ENCODE measurements at places on chromosomes 7 and 10.

GRCh38 chr7:85294176-85294575 is 107.3 kb upstream of the SEMA3D start:
- DNase-seq: no peak

DNA sequence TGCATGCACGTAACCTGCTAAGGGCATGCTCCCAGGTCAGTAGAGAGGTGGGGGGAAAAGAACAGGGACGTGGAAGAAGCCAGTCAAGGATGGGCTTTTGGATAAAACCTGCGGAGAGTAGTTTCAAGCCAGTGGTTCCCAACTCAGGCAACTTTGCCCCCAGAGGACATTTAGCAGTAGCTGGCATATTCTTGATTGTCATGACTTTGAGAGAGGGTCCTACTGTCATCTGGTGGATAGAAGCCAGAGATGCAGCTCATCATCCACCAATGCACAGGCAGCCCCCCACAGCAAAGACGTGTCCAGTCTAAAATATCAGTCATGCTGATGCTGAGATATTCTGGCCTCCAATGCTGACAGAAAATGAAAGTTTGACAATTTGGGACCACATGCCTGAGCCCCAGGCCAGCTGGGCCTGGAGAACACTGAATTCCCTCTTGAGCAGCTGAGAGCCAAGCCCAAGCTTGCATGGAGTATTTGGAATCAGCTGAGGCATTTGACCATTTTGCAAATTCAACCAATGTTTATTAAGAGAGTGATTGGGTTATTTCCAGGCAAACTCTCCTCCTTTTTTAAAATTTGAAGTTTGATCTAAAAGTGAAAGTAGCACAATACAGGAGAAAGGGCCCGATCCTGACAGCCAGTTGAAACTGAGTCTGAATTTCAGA is 110.0 kb upstream of the C7orf33 start:
- DNase-seq: no peak

DNA sequence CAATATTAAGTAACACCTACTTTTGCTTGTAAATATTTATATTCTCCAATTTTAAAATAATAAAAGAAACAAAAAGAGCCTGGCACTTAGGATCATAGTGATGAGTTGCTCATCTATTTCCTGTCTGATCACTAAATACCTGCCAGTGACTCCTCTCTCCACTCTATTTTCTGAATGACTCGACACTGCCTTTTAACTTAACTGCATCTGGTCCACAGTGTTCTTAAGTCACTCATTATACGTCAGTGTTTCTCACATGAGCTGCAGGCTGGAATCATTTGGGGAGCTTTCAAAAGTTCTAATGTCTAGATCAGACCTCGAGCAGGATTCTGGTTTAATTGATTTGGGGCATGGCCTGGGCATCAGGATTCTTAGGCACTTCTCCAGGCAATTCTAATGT is 78.0 kb upstream of the AGBL3 start:
- no peak for DNase-seq

GRCh38 chr10:7696545-7696944 is 6.6 kb upstream of the ITIH2 start:
- DNase-seq: no peak

DNA sequence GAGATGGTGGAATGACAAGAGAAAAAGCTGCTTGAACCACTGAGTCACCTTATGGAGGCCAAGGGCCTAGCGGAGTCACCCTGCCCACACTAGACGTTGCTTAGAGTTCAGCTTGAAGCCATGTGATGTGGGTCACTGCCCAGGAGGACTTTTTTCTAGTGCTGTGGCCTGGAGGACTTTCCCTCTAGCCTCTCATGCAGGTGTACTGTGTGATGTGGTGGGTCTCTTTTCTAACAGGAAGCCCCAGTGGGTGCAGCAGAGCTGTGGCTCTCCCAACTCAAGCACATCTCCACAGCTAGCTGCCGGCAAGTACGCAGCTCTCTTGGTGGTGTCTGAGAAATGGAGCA is 13.6 kb downstream of the POR start:
- no peak for DNase-seq

Data from spinal cord (tissue), 10 donors.